ENCODE measurements at places on chromosomes 2 and 18.

- peak; percentile 51 for DNase-seq
Observed at GRCh38 chr2:74554820-74555531, 456 bp downstream of the DOK1 start.

- no peak for DNase-seq
Observed at GRCh38 chr2:9795071-9795470, 48.2 kb upstream of the TAF1B start.

- DNase-seq = peak; percentile 89
Observed at GRCh38 chr2:241161646-241162281, 11.5 kb downstream of the PPP1R7 start.

DNA sequence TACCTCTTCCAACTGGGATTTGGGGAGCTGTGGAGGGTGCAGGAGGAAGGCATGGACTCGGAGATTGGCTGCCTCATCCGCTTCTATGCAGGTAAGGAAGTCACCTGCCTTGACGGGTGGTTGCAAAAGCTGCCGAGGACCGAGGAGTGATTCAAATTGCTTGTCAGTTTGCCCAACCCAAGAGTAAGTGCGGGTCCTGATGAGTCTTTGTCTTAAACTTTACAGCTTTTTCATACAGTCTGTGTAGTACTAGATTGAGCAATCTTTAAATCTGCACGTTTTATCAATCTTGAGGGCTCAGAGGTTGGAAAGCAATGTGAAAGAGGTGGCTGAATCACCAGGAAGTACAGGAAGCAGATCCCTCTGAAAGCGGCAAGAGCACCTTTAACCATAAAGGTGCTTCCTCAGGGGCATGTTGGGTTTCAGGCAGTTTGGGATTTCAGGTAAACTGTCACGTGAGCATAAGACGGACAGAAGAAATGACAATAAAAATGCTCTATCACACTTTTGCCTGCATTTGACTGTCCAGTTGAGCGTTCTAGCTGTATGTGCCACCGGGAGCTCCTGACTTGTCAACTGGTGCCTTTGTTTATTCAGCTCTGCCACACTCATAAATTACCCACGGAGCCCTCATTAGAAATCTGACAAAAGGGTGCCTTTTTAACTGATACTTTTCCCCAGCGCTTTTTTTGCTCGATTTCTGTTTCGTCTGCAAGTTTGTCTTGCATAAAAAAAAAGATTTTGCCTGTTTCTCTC is 2.0 kb downstream of the PHLPP1 start:
- peak; percentile 19 for DNase-seq

DNA sequence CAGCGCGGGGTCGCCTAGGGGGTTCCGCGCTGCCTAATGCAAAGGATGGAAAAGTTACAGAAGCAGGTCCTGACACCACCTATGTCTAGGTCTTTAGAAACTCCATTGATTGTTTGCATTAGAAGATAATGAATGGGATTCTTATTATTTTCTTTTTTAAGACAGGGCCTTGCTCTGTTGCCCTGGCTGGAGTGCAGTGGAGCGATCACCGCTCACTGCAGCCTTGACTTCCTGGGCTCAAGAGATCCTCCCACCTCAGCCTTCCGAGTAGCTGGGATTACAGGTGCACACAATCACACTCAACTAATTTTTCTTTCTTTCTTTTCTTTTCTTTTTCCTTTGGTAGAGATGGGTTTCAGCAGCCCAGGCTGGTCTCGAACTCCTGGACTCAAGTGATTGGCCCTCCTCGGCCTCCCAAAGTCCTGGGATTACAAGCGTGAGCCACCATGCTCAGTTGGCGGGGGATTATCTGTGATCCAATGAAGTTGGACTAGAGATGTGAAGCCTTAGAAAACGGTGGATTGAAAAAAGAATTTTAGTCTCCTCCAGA is 761 bp upstream of the IDH1 start:
- DNase-seq = no peak

DNA sequence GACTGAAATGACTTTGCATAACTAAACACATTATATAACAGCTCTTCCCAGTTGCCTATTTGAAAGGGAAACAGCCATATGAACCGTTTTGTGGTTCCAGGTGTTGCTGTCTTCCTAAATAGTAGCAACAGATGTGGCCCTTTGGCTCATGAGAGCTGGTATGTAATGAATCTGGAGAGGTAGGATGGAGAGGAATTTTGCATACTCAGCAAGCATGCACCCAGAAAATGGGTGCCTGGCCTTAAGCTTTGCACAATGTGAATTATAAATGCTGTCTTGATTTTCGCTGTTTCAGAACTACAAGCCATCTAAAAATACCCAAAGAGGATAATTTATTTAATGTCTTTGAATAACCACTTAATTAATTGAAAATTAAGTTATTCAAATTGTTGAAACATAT is 15.6 kb upstream of the ERBB4 start:
- no peak for DNase-seq

All from AG20443 (cell line).